Kidney (tissue), 22 donors: ENCODE measurements at places on chromosomes 11 and 22. TPM values are rescaled to one million over a fixed set of nuclear protein-coding genes. Genes with fewer than 3 reads are reported as not detected.

Gene CBLIF
- polyA plus RNA-seq = not detected

Gene PANX3
- polyA plus RNA-seq = not detected

Gene CACNA1I
- not detected for polyA plus RNA-seq

Gene TUBGCP6
- 19.2 TPM for polyA plus RNA-seq

Gene PRG3
- not detected for polyA plus RNA-seq

Gene MMP27
- polyA plus RNA-seq = not detected

Gene CHRM1
- polyA plus RNA-seq = 0.22 TPM

Gene TXN2
- polyA plus RNA-seq = 194 TPM

Gene DCHS1
- 2.4 TPM for polyA plus RNA-seq

Gene CRYBA4
- polyA plus RNA-seq = not detected

Gene ANKK1
- 0.19 TPM for polyA plus RNA-seq

Gene SEZ6L
- polyA plus RNA-seq = 0.09 TPM

Gene POU2AF3
- 4.9 TPM for polyA plus RNA-seq

Gene RFPL2
- not detected for polyA plus RNA-seq

Gene HEPN1
- polyA plus RNA-seq = not detected

Gene LRRC55
- polyA plus RNA-seq = 0.09 TPM

Gene CCDC157
- polyA plus RNA-seq = 6.0 TPM

Gene APOBEC3B
- 1.0 TPM for polyA plus RNA-seq

Gene CHST1
- 2.9 TPM for polyA plus RNA-seq

Gene HTR3A
- not detected for polyA plus RNA-seq

Gene OR2D2
- polyA plus RNA-seq = not detected

Gene TH
- polyA plus RNA-seq = not detected

Gene RIC8A
- 52.3 TPM for polyA plus RNA-seq

Gene RIMBP3B
- not detected for polyA plus RNA-seq

Gene POLD4
- 174 TPM for polyA plus RNA-seq

Gene PRRG4
- 6.4 TPM for polyA plus RNA-seq

Gene SMTNL1
- not detected for polyA plus RNA-seq

Gene GGTLC2
- polyA plus RNA-seq = not detected

Gene EMID1
- polyA plus RNA-seq = 25.5 TPM

Gene FXYD6
- 57.8 TPM for polyA plus RNA-seq

Gene PRAME
- 4.0 TPM for polyA plus RNA-seq

Gene GAB4
- not detected for polyA plus RNA-seq

Gene ANO1
- 2.0 TPM for polyA plus RNA-seq

Gene PGA5
- polyA plus RNA-seq = not detected

Gene DGAT2
- polyA plus RNA-seq = 7.0 TPM

Gene CEND1
- 3.6 TPM for polyA plus RNA-seq

Gene PIK3C2A
- 9.8 TPM for polyA plus RNA-seq

Gene FOLR2
- polyA plus RNA-seq = 16.8 TPM

Gene BDNF
- 0.19 TPM for polyA plus RNA-seq

Gene BUD13
- polyA plus RNA-seq = 11.7 TPM

Gene ANO3
- polyA plus RNA-seq = 0.30 TPM

Gene GRM5
- 0.06 TPM for polyA plus RNA-seq

Gene NCF4
- 4.7 TPM for polyA plus RNA-seq
